ENCODE measurements at places on chromosomes 11 and 22.

DNA sequence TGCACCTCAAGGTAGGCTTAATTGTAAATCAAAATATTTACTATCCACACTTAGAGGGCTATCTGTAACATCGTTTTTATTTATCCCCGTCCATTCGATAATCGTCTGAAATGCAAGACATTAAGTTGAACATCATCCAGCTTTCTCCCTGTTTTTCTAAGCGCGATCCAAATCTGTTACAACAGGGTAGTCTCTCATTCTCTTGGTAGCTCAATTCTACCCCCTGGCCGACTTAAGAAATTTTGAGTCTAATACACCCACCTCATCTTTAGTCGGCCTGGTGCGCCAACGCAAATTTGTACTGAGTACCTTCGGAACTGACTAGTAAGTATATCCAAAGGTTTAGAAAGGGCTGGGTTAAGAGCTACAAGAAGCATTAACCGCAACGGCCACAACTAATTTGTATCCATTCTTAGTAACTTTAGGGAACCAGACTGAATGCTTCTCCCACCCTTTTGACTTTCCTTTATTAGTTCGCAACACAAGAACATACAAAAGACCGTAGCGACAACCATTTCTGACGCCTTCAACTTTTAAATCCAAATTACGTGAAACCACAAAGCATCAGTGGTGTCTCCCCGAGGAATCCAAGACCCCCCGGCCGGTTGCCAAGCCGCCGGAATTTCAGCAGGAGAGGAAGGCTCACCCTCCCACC lies 1.0 kb upstream of the ZNF143 start:
- peak; percentile 3 for DNase-seq

- DNase-seq: no peak
These were observed 320.9 kb upstream of the PITPNB start for GRCh38 chr22:28239941-28240340.

DNA sequence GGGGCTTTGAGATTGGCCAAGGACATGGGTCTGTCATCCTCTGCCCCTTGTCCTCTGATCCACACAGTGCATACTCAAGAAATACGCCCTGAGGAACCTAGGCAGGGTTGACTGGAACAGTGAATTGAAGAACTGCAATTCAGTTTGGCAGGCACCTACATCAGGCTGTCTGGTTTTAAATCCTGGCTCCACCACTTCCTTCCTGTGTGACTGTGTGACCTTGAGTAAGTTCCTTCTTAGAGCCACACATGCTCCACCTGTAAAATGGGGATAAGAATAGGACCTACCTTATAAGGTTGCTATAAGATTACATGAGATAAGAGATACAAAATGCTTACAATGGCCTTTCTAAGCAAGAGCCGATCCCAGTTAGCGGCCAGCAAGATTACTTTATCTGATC lies 15.8 kb upstream of the TCF20 start:
- no peak for DNase-seq

DNA sequence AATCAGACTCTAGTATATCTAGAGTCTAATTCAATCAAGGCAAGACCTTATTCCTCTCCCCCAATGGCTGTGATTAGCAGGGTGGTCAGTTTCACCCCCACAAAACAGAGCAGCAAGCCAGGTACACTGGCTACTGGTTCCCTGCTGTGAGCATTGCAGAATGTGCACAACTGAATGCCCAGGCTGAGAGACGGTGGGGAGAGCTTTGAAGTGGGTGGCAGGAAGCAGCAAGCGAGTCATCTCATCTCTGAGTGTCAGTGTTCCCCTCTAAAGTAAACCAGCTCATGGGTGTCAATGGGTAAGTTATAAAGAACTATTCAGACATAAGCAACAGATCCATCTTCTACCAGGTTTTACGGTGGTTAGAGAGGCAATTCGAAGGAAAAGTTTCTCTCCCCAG lies 37.6 kb downstream of the GAB4 start:
- no peak for DNase-seq

GRCh38 chr11:122617297-122617696 lies 38.2 kb upstream of the UBASH3B start:
- no peak for DNase-seq

DNA sequence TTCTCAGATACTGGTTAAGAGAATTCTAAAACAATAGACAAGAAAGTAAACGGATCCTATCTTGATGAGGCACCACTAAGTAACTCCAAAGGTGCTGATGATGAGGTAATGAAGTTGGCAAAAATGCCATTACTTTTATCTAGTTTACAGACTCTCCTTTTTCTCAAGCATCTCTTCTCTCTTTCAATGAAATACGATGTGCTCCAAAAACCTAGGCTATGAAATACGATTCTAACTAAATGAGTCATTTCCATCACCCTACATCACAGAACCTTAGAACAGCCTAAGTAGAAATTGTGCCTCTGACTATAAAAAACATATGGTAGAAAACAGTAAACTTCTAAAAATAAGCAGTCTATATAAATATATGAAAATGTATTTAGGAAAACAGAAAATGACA lies 58.9 kb upstream of the ARHGAP32 start:
- no peak for DNase-seq

Measured in stimulated activated CD8-positive, alpha-beta memory T cell treated with anti-CD3 and anti-CD28 coated beads, Interleukin-7, amount 100 ng/mL, for 1 hour (primary cell).